NCI-H524 (cell line): ENCODE measurements at places on chromosomes 5 and 9.

- DNase-seq = no peak
Observed at GRCh38 chr5:71943874-71944273, 163.4 kb upstream of the MAP1B start.

GRCh38 chr5:80665057-80665456 is 10.3 kb upstream of the DHFR start:
- no peak for DNase-seq

DNA sequence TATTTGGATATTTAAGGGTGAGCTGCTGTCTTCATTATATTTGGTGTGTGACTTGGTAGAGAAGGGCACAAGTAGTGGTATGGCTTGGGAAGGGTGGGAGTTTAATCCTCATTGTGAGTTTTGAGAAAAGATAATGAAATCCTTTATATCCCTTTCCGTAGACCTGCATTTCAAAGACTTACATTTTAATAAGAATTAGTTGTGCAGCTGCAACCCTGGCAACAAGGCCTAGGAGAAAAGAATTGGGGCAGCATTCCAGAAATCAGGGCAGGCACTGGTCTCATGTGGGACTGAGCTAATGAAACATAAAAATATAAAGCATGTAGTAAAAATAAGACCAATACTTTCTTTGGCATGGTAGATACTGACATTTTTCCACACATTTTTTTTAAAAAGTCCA is 60.5 kb downstream of the CDC42SE2 start:
- DNase-seq = no peak

GRCh38 chr5:151019331-151019730 is 1.1 kb upstream of the GPX3 start:
- DNase-seq = peak; percentile 25

DNA sequence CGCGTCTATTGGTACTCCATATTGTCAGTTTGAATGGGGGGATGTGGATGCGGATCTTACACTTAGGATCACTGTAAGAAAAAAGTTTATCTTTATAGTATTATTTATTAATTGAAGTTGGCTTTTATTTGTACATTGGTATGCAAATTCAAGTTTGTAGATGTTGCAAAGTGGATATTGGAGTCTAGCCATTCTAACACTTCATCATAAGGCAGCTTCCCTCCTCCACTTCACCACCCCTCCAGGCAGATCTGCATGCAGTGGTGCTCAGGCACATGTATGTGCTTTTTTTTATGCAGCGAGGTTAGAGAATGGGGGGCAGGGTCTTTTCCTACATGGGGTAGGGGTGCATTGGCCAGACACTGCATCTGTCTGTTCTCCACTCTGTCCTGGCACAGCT is 84.3 kb downstream of the IQGAP2 start:
- no peak for DNase-seq
